ENCODE measurements at places on chromosomes 11 and 22. TPM values are rescaled to one million over a fixed set of nuclear protein-coding genes. Genes with fewer than 3 reads are reported as not detected.

GALNT18 gene
- total RNA-seq, result 32.5 TPM

FHIP1B gene
- total RNA-seq, result 16.2 TPM

GGT1 gene
- 96.3 TPM for total RNA-seq

HTR3A gene
- not detected for total RNA-seq

PRG2 gene
- not detected for total RNA-seq

TMEM151A gene
- 3.6 TPM for total RNA-seq

RFPL2 gene
- total RNA-seq, result 0.16 TPM

PRG3 gene
- total RNA-seq, result not detected

MOGAT2 gene
- total RNA-seq, result not detected

SOX10 gene
- not detected for total RNA-seq

PANX1 gene
- 29.7 TPM for total RNA-seq

MPEG1 gene
- not detected for total RNA-seq

PICK1 gene
- total RNA-seq, result 10.4 TPM

BARX2 gene
- total RNA-seq, result not detected

Data from A549 treated with Hydrocortisone at 1 μM for 4 hours (cell line).